ENCODE measurements at places on chromosomes 12 and 14. TPM values are rescaled to one million over a fixed set of nuclear protein-coding genes. Genes with fewer than 3 reads are reported as not detected.

Gene ATL1
- total RNA-seq = 1.2 TPM

Gene POLE2
- 5.4 TPM for total RNA-seq

Gene PLEKHG7
- total RNA-seq = not detected

Gene MGP
- 3,618 TPM for total RNA-seq

Gene TMEM116
- 2.2 TPM for total RNA-seq

Gene PLCZ1
- total RNA-seq = not detected

Gene FGF23
- not detected for total RNA-seq

Gene PZP
- total RNA-seq = not detected

Gene TMEM119
- total RNA-seq = 251 TPM

Gene C12orf42
- total RNA-seq = not detected

Gene GAPDH
- 3,445 TPM for total RNA-seq

Gene LYZ
- total RNA-seq = 4.5 TPM

DNA sequence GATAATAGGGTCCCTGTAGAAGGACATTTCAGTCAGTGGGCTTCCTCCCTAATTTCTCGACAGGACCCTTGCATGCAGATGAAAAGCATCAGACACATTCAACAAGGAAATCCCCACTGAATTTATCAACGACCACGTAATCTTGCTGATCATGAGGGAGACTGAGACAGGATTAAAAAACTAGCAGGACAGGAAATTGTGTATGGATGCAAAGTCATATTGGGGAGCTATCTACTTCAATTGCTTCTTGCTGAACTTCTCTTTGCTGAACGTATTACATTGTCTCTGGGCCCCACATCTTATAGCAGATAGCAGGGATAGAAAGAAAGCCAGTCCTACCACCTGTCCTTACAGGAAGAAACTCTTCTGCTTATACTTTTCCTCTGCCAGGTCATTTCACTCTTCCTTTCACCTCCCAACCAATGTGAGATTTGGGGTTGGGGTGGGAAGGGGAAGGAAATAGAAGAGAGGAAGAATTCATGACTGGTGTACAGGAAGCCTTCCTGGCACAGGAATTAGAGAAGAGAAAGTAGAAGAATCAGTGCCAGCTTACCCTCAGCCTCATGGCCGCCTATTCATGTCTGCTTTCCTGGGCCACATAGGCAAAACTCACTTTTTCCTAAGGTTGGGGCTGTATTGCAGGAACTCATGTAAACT lies 333.3 kb downstream of the ZFP36L1 start:
- H3K27ac ChIP-seq = peak overlapping the region; percentile 91
- no peaks in the 10 kb centered on the region for H3K27me3 ChIP-seq
- H3K36me3 ChIP-seq = no peaks in the 10 kb centered on the region
- DNase-seq = no peak

DNA sequence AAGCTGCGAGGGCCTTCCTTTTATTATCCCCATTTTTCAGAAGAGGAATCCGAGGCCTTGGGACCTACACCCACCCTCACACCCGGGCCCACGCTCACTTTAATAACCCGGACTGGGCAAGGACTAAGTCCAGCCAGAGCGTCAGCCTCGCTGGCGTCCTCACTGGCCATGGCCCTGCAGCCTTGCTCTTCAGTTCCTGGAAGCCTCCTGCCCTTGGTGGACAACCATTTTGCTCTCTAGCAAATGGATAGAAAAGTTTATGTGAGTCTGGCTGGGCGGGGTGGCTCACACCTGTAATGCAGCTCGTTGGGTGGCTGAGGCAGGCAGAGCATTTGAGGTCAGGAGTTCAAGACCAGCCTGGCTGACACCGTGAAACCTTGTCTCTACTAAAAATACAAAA lies 9.8 kb downstream of the RTL1 start:
- H3K36me3 ChIP-seq = no peaks in the 10 kb centered on the region
- H3K27me3 ChIP-seq = no peaks in the 10 kb centered on the region
- H3K27ac ChIP-seq = no peak overlapping the region
- no peaks in the 10 kb centered on the region for H3K4me1 ChIP-seq

GRCh38 chr12:95997911-95998510 lies 1.9 kb upstream of the HAL start:
- DNase-seq = no peak
- no peaks in the 10 kb centered on the region for H3K4me1 ChIP-seq
- H3K36me3 ChIP-seq = peaks cover 12% of the 10 kb centered on the region
- no peaks in the 10 kb centered on the region for H3K27me3 ChIP-seq
- no peak overlapping the region for H3K4me3 ChIP-seq

GRCh38 chr14:33876274-33876673 lies 74.6 kb downstream of the EGLN3 start:
- no peaks in the 10 kb centered on the region for H3K27me3 ChIP-seq
- H3K4me1 ChIP-seq = no peaks in the 10 kb centered on the region
- H3K36me3 ChIP-seq = no peaks in the 10 kb centered on the region
- no peak overlapping the region for H3K4me3 ChIP-seq

- H3K4me3 ChIP-seq = no peak overlapping the region
- DNase-seq = no peak
- no peaks in the 10 kb centered on the region for H3K36me3 ChIP-seq
- H3K27me3 ChIP-seq = no peaks in the 10 kb centered on the region
- no peaks in the 10 kb centered on the region for H3K4me1 ChIP-seq
Observed at GRCh38 chr14:22047115-22047514, 373.5 kb upstream of the OR4E1 start.

- no peaks in the 10 kb centered on the region for H3K27me3 ChIP-seq
- no peaks in the 10 kb centered on the region for H3K36me3 ChIP-seq
- no peak for DNase-seq
- H3K4me3 ChIP-seq = no peak overlapping the region
- no peak overlapping the region for H3K27ac ChIP-seq
- H3K4me1 ChIP-seq = no peaks in the 10 kb centered on the region
Observed at GRCh38 chr12:28036940-28037339, 64.4 kb upstream of the PTHLH start.

GRCh38 chr14:96502621-96503305 lies 581 bp downstream of the PAPOLA start:
- peak overlapping the region; percentile 90 for H3K4me3 ChIP-seq
- no peak for DNase-seq
- H3K27ac ChIP-seq = peak overlapping the region; percentile 90
- H3K36me3 ChIP-seq = no peaks in the 10 kb centered on the region

DNA sequence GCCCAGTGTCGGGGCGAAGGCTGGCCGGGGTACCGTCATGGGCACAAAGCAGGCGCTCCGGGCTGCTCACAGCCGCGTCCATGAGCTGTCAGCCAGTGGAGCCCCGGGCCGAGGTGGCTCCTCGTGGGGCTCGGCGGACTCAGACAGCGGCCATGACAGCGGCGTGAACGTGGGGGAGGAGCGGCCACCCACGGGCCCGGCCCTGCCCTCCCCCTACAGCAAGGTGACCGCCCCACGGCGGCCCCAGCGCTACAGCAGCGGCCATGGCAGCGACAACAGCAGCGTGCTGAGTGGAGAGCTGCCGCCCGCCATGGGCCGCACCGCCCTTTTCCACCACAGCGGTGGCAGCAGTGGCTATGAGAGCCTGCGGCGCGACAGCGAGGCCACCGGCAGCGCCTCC lies 39.0 kb downstream of the KIF26A start:
- H3K27me3 ChIP-seq = no peaks in the 10 kb centered on the region

DNA sequence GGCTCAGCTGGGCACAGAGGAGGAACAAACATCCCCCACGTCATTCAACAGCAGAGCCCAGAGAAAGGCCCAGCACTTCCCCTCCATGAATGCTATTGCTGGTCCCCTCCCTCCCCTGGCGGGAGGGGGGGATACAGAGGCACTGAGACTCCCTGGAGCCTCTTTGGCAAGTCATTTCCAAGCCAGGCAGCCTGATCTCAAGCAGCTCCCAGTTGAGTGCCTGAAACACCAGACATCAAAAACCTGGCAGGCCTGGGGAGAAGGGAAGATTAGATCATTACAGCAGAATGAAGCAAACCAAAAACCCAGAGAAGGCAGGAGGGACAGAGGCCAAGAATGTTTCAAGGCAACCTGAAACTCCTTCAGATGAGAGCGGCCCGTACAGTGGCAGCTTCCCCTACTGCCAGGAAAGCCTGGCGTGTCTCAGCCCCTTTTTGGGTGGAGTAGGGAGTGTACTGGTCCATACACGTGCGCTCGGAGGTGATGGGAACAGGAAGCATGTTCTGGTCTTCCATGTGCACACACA lies 92.1 kb downstream of the LRRC74A start:
- DNase-seq = no peak
- no peaks in the 10 kb centered on the region for H3K36me3 ChIP-seq
- H3K4me1 ChIP-seq = peaks cover 46% of the 10 kb centered on the region
- H3K27me3 ChIP-seq = no peaks in the 10 kb centered on the region
- peak overlapping the region; percentile 85 for H3K27ac ChIP-seq

DNA sequence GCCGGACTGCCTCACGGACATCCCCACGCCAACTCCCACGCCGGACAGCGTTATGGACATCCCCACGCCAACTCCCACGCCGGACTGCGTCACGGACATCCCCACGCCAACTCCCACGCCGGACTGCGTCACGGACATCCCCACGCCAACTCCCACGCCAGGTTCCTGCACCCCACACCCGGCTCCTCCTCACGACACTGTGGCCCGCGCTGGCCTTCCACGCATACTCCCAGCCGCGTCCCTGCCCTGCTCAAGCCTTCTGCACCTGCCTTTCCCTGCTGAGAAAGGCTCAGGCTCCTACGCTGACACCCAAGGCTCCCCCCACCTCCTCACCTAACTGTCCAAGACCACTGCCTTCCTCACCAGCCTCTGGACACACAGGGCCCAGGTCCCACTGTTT lies 9.7 kb downstream of the CACNA2D4 start:
- H3K36me3 ChIP-seq = no peaks in the 10 kb centered on the region
- no peak for DNase-seq
- H3K4me3 ChIP-seq = no peak overlapping the region

DNA sequence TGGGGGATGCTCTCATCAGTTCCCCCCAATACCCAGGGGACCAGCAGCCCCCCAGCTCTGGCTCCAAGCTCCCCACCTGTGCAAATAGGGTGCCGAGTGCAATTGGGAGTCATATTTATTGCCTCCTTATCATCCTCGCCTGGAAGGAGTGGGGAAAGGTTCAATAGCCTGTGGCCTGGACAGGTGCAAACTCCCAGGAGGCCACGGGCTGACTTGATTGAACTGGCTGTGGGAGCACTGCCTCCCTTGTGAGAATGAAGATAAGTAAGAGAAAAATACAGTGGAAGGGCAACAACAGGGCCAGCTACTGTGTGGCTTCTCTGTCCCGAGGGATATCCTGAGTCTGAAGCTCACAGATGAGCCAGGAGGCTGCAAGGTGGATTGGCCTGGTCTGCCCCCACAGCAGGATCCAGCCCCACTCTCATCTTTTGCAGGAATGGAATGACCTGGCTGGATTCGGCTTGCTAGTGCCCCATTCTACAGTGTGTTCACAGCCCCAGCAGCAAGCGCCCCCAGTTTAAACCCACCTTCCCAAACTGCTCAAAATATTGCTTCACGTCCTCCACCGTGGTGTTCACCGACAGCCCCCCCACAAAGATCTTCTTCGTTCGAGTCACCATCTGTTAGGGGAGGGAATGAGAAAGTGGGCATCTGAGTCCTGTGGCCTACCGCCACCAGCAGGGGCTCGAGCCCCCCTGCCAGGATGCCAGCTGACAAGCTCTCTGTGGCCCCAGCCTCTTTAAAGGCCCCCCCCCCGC lies 6.3 kb downstream of the MSI1 start:
- DNase-seq = no peak
- H3K27me3 ChIP-seq = peaks cover 6% of the 10 kb centered on the region
- H3K4me3 ChIP-seq = no peak overlapping the region
- no peaks in the 10 kb centered on the region for H3K36me3 ChIP-seq
- peaks cover 3% of the 10 kb centered on the region for H3K4me1 ChIP-seq

- H3K36me3 ChIP-seq = no peaks in the 10 kb centered on the region
- H3K4me1 ChIP-seq = no peaks in the 10 kb centered on the region
- H3K4me3 ChIP-seq = peak overlapping the region; percentile 94
Observed at GRCh38 chr14:73457041-73457923, 1.1 kb downstream of the NUMB start.

GRCh38 chr14:37078131-37078530 lies 94.3 kb downstream of the SLC25A21 start:
- H3K27ac ChIP-seq = no peak overlapping the region
- no peaks in the 10 kb centered on the region for H3K36me3 ChIP-seq
- no peak for DNase-seq

DNA sequence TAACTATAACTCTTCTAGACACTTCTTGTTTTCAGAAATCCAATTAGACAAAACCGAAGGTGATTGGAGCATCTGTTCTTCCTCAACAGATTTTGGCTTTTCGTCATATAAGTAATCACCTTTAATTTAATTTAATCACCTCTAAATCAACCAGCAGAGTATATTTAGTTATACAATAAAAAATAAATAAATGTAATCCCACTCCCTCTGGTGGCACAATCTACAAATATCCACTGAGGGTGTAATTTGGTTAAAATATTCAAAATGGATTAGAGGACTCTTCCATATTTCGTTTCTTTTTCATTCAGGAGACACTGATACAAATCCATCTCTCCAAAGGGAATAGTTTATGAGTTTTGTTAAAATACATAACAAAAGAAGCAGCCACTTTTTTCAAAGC lies 18.3 kb upstream of the SLC35F4 start:
- DNase-seq = no peak
- no peaks in the 10 kb centered on the region for H3K36me3 ChIP-seq
- H3K27ac ChIP-seq = no peak overlapping the region
- no peaks in the 10 kb centered on the region for H3K4me1 ChIP-seq
- no peak overlapping the region for H3K4me3 ChIP-seq
- no peaks in the 10 kb centered on the region for H3K27me3 ChIP-seq

DNA sequence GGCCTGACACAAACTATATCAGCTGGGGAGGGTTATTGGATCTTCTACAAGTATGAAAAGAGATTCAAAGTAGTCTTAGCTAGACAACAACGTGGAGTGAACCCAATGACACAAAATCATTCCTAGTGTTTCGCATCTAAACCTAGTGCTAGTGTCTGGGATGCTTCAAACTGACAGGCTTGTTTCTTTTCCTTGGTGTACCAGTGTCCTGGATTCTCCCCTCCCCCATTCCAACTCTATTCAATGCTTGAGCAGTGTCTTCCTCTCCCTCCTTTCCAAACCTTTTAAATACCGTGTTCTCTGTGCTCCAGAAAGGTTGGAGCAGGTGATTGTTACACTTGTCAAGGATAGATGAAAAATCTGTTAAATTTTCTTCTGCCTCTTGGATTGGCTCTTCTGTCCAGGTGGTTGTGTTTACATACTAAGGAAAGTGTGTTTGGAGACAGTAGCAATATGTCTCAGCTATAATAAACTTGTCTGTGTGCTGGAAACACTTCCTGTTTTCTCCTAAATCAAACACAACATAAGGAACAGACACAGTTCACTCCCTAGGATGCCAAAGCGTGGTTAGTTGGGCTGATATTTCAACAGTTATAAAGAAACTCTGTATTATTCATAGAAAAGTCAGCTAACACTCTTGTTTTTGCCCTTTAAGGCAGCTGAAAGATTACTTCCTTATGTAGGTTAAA lies 14.4 kb upstream of the GUCY2C start:
- no peak for DNase-seq
- H3K27ac ChIP-seq = no peak overlapping the region
- no peaks in the 10 kb centered on the region for H3K4me1 ChIP-seq
- H3K4me3 ChIP-seq = no peak overlapping the region
- H3K36me3 ChIP-seq = no peaks in the 10 kb centered on the region
